ENCODE measurements at places on chromosomes 6 and 20.

GRCh38 chr6:43744491-43744890 lies 25.5 kb upstream of the VEGFA start:
- DNase-seq = no peak

- no peak for DNase-seq
These were observed 45.4 kb upstream of the NKX2-2 start for GRCh38 chr20:21559305-21559704.

DNA sequence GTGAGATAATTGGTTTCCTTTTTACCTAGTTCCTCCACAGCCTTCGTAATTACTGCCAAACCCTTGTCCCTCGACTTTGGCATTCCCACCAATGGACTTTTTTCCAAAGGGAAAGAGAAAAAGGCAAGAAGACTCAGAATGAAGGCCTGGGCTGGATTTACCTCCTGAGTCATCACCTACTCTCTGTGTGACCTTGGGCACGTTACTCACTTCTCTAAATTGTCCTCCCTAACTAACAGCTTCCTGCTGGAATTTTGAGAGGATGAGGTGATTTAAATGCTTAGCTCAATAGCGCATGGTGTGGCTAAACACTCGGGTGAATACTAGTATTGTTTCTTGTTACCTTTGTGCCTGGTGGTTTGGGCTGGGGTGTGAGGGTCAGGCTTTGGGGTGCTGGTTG lies 146.6 kb downstream of the DHX35 start:
- DNase-seq = no peak

DNA sequence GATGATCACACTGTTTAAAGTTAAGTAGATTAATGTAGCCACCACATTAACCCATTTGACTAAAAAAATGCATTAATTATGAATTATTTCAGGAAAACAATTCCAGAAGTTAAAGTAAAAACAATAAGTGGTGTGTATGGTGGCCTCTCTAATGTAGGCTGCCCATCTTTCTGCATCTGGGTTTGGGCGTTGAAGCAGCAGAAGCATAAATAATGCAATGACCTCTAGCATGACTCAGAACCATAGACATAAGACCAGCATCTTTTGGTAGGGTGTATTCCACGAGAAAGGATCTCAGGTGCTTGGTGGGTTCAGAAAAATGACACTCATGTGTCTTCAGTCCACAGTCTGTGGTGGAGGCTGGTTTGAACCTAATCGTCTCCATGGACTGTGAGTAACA lies 18.6 kb upstream of the NKAIN2 start:
- DNase-seq = no peak

DNA sequence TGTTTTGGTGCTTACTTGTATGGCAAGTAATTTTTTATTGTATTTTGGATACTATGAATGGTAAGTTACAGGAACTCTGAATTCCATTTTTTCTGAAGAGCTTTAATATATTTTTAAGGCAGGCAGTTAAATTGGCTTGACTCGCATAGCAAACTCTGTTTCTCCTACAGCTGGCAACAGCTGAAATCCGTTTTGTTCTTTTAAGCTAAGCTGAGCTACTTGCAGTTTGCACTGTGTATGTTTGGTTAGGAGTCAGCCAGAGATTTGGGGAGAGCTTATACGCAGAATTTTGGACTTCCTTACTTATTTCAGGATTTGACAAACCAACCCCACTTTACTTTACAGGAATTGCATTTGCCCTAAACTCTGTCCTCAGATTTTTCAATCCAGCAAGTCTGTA lies 179.1 kb downstream of the COL19A1 start:
- DNase-seq = no peak

GRCh38 chr20:24206995-24207394 lies 218.4 kb upstream of the GGTLC1 start:
- DNase-seq = no peak

DNA sequence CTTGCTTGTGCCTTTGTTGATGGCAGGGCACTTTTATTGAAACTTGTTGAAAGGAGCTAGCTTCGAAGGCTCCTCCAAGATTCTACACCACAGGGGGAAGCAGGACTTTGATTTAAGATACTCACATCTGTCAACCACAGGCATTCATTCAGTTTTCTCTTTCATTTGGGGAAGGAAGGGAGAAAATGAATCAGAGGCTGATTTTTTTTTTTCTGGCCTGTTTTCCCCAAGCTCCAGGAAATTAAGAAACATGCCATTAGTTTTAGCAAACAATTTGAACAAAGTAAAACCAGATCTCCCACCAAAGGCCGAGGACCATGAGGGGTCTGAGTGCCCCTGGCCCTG lies 8.7 kb upstream of the APCDD1L start:
- DNase-seq = no peak

DNA sequence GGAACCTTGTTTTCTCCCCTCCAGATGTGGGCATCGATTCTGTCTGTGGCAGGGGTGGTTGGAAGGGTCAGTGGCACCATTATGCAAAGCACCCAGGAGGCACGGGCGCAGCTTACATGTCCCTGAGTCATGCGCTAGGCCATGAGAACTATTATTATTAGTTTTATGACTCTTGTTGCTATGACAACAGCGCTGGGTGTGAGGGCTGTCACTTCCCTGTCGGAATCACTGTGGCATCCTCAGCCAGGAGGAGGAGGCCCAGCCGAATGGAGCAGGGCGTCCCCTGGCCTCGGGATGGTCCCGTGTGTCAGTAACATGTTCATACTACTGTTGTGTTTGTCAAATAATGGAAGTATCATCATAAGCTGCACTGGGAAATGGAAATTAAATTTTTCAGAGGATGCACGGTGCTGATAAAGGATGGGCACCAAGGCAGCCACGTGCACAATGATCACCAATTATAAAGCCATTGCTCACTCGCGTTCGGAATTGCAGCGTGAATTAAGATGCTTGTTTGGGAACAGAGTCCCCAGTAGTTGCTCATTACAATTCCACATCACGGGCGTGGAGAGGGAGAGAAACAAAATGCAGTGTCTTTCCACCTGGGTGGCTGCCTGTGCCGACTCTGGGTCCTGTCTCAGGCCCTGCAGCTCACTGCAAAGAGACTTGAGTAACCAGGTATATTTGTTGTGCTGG lies 247.9 kb downstream of the CDH4 start:
- no peak for DNase-seq

- no peak for DNase-seq
These were observed 281.7 kb upstream of the TAB2 start for GRCh38 chr6:149035766-149036165.

DNA sequence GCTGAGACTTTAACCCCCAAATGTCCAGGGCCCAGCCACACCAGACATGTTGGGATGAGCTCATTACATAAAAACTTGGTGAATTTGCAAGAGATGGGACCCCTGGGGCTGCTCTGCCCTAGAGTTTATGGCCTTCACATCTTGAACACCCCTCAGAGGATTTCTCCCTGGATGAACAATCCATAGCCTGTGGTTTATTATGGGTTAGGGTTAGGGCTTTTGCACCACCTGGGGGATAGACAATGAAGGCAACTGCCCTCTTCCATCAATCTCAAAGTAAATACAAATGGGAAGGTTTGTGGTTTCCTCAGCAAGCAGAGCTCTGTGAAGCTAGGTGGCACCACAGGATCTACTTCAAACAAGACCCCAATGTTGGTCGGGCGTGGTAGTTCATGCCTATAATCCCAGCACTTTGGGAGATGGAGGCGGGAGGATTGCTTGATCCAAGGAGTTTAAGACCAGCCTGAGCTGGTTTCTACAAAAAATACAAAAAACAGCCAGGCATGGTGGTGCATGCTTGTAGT lies 17.4 kb downstream of the SPINT3 start:
- DNase-seq = no peak

GRCh38 chr6:70270287-70271005 lies 32.4 kb downstream of the COL9A1 start:
- no peak for DNase-seq

DNA sequence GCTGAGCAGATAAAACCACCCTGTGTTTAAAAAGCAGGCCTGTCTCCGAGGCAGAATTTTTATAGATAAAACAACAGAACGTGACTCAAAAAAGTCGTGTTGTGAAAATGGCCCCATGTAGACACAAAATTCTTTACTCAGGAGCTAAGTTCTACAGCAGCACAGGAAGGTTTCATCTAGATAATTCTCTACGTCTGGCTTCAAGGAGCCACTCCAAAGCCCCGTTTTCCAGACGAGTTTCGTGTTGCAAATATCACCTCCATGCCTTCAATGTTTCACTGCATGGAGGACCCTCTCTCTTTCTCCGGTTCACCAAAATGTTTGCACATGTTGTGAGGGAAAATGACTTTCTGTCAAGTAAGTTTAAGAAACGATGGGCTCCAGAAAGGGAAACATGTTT lies 12.0 kb upstream of the BMP7 start:
- DNase-seq = no peak

- no peak for DNase-seq
These were observed 72.3 kb upstream of the IPCEF1 start for GRCh38 chr6:154428897-154429296.

- DNase-seq = no peak
These were observed 97.0 kb downstream of the RAMACL start for GRCh38 chr6:166489301-166490155.

- no peak for DNase-seq
These were observed 50.4 kb downstream of the RIN2 start for GRCh38 chr20:19808498-19808897.

GRCh38 chr20:52621401-52621800 lies 350.8 kb upstream of the TSHZ2 start:
- DNase-seq = no peak

DNA sequence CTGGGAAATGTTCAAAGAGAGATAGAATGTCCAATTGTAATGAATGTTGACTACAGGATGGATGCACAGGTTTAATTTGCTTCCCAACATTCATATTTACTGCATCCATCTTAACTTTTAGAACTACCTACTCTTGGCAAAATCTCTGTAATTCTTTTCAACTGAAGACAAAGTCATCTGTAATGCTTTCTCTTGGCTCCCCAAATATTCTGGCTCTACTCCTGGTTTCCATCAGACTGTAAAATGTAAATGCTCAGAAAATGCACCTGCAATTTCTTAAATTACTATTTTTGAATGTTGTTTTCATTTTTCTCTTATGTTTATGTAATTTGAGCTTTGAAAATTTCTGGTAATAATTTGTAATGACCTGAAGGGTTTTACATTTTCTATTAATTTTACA lies 480.8 kb upstream of the IMPG1 start:
- DNase-seq = no peak

DNA sequence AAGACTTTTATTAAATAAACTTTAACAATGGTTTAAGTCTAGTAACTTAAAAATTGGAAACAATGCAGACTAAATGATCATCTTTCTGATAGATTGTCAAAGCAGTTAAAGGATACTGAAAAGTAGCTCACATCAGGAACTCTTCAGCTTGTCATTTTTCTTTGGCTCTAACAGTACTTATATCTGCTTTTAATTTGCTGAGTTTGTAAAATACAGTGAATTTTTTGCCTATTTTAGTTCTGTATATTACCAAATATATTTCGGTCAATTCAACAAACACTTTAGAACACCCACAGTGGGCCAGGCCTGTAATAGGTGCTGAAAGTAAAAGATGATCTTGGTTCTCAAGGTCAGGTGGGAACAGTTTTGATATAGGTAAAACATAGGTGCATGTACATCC lies 22.3 kb downstream of the MKKS start:
- DNase-seq = no peak

DNA sequence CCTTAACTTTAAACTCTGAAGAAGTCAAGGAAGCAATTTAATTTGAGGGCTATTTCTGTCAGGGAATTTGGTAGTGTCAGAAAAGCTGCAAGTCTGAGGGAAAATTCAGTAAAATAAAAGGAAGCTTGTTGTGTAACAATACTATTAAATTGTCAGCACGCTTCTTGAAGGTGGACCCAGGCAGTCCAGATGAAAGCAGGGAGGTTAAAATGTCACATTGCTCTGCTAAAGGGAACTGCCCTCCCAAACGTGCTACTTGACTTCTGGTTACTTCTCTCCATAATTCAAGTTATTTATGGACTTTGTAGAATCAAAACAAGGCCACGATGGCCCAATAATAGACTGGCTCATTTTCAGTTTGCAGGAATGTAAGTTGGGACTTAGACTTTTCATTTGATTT lies 28.2 kb upstream of the ARMC2 start:
- DNase-seq = no peak

DNA sequence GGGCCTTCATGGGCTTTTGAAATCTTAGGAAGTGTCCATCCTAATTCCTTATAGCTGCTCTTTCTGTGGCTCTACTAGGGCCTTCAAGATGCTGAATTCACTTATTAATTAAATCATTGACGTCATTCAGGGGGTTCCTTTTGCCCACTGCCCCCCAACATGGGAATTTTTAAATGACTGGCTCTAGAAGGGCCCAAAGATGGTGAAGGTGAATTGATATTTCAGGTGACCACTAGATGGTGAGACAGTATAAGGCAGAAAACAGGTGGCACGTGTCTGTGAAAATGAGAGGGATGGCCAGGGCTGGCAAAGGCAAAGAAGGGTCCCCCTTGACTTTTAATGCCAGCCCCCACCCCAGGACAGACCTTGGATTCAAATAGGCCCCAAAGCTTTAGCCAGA lies 11.8 kb downstream of the GNAS start:
- no peak for DNase-seq

GRCh38 chr6:103783329-103783728 lies 1076.4 kb downstream of the HACE1 start:
- DNase-seq = no peak

- no peak for DNase-seq
These were observed 70.2 kb downstream of the PERP start for GRCh38 chr6:138037009-138037504.

- DNase-seq = no peak
These were observed 57.8 kb downstream of the POPDC3 start for GRCh38 chr6:105121981-105122380.

DNA sequence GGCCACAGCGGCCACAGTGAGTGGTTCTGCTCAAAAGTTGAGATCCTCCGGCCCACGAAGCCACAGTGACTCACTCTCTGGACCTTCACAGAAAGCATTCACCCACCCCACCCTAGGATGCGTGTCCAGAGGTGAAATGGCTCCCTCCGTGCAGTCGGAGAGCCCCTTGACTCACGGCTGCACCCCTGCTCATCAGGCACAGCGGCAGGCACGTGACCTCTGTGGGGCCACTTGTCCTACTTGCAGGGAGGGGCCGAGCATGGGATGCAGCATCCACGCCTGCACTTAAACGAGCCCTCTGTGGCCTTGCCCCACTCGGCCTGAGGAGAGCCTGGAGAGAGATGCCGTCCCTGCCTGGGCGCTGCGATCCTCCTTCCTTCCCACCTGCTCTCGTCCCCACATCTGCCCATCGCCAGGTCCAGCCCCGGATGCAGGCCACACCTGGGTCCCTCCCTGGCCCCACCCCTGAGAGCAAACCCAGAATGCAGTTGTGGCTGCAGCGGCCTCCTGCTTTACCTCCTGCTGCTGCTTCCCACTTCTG lies 28.7 kb downstream of the NTSR1 start:
- no peak for DNase-seq

DNA sequence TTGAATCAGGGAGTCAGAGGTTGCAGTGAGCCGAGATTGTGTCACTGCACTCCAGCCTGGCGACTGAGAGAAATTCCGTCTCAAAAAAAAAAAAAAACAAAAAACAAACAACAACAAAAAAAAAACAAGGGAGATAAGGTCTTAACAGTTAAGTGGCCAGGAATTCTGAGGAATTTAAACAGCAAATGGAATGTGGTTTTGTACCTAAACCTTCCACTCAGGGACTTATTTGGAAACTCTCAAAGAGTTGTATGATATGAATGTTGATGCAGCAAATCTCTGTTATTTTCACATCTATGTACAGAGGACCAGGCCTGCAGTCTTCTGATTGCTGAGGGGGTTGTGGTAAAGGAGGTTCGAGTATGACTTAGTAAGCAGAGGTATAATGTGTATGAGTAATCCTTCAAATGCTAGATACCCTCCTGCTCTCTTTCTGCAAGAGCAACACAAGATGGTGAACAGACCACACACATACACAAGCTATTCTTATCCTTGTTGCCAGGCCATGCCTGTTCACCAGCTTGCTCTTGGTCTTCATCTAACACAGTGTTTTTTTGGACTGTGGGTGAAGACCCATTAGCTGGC lies 174.9 kb upstream of the SCGN start:
- no peak for DNase-seq
